ENCODE measurements at places on chromosomes 13 and 19.

- DNase-seq = no peak
Observed at GRCh38 chr13:112068540-112069060, 1.7 kb downstream of the SOX1 start.

GRCh38 chr13:46868091-46868490 lies 28.8 kb downstream of the HTR2A start:
- no peak for DNase-seq

- DNase-seq = no peak
Observed at GRCh38 chr13:84917252-84917878, 881.9 kb downstream of the SLITRK6 start.

DNA sequence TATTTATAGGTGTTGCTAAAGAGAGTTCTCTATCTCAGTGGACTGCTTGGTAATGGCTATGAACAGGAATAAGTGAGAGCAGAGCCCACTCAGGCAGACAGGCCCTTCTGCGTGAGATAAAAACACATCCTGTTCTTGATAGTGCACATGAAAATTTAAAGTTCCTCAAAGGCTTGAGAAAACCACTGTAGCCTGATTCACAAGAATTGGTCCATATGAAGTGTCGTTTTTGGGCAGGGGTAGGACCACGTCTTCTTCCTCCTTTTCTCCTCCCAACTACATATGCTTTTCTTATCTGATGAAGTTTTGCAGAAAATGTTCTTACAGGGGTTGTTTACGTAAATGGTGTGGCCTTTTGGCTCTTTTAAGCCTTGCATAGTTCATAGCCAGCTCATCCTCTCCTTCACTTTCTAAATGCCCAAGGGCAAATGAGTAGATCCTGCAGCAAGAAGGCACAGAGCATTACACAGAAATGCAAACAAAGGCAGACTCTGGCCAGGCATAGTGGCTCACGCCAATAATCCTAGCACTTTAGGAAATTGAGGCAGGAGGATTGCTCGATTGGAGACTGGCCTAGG lies 53.8 kb downstream of the RNF6 start:
- DNase-seq = no peak

DNA sequence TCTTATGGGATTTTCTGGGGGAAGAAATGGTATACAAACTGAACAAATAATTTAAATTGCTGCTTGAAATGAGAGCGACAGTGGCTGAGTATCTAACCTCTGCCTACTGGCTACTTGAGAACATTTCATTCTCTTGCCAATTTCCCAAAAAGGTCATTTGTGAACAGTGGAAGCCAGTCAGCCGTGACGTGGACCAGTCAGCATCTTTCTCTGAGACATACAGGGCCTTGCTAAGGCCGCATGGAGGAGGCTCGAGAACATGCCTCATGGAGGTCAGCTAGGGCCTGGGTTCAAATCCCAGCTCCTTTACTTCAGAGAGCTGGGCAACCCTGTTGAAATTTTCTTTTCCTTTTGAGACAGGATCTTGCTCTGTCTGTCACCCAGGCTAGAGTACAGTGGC lies 20.3 kb downstream of the ZC3H4 start:
- DNase-seq = no peak

DNA sequence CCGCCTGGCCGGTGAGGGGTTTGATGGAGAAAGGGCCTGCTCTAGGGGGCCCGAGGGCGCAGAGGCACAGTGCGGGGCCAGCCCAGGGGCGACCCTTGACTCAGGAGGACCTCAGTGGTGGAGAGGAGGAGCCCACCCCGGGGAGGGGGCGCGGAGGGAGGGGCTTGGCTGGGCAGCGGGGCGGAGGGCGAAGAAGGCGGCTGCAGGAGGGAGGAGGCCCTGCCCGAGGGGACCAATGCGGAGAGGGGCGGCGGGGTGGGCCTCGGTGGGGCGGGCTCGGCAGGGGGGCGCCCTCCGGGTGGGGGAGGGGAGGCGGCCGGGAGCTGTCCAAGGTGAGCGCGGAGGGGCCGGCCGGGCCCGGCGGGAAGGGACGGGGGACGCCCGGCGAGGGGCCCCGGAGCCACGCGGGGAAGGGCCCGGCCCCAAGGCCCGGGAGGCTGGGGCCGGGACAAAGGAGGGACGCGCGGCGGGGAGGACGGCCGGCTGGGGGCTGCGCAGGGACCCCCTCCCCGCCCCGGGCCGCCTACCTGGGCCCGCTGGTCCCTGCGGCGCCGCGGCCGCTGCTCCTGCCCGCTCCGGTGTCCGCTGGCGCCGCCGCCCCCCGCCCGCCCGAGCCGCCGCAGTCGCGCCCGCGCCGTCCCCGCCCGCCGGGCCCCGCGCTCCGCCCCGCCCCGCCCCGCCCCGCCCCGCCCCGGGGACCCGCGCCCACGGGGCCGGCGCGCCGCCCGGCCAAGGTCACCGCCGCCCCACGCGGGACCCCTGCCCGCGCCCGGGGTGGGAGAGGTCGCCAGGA lies at the start of gene DIRAS1:
Gene DIRAS1, minus strand, starts transcription at position 596 of the 793 bp plus-strand sequence. CDS start 3,566 bp downstream, outside the sequence.
- no peak for DNase-seq

DNA sequence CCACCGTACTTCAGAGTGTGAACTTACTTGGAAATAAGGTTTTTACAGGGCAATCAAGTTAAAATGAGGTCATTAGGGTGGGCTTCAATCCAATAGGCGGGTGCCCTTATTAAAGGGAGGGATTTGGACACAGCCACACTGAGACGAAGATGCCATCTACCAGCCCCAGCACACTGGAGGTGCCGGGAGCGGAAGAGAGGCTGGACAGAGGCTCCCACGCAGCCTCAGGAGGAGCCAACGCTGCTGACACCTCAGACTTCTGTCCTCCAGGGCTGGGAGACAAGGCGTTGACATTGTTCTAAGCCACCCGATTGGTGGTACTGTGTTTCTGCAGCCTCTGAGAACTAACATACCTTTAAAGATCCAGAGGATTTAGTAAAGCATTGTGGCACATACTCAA lies 12.6 kb upstream of the RAB20 start:
- DNase-seq = no peak

- no peak for DNase-seq
Observed at GRCh38 chr13:30720172-30720869, 15.0 kb upstream of the ALOX5AP start.

GRCh38 chr19:35332817-35333216 lies 3.8 kb downstream of the CD22 start:
- no peak for DNase-seq

DNA sequence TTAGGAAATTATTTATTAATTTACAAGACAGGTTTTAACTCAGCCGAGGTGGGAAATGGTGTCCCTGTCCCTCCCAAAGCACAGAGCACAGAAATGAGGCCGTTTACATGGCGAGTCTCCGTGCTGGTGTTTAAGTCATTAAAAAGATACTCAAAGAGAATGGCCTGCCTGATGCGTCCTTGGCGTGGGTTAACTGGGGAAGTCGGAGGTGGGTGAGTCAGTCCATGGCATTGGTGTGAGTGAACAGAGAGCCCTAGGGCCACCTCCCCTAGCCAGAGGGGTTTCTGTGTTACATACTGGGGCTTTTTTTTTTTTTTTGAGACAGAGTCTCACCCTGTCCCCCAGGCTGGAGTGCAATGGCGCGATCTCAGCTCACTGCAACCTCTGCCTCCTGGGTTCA lies 3.9 kb downstream of the FEM1A start:
- no peak for DNase-seq

- no peak for DNase-seq
Observed at GRCh38 chr19:43765109-43765876, 10.5 kb upstream of the SMG9 start.

GRCh38 chr13:43953370-43953769 lies 73.7 kb downstream of the LACC1 start:
- DNase-seq = no peak

DNA sequence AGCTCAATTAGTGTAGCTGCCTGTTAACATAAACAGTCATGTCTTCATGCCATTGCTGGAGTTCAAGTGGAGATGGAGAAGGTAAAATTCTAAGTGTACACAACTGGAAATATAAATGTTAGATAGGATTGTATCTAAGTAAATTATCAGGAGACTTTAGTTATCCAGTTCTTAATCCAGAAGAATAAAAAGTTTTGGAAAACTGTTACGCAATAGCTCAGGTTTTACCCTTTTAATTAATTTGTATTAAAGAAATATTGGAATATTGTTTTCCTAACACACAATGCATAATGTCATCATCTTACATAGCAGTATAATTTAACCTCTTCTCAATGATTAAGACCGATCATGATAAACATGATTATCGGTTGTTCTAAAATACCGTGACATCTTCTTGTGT lies 2.8 kb downstream of the SLC10A2 start:
- no peak for DNase-seq

DNA sequence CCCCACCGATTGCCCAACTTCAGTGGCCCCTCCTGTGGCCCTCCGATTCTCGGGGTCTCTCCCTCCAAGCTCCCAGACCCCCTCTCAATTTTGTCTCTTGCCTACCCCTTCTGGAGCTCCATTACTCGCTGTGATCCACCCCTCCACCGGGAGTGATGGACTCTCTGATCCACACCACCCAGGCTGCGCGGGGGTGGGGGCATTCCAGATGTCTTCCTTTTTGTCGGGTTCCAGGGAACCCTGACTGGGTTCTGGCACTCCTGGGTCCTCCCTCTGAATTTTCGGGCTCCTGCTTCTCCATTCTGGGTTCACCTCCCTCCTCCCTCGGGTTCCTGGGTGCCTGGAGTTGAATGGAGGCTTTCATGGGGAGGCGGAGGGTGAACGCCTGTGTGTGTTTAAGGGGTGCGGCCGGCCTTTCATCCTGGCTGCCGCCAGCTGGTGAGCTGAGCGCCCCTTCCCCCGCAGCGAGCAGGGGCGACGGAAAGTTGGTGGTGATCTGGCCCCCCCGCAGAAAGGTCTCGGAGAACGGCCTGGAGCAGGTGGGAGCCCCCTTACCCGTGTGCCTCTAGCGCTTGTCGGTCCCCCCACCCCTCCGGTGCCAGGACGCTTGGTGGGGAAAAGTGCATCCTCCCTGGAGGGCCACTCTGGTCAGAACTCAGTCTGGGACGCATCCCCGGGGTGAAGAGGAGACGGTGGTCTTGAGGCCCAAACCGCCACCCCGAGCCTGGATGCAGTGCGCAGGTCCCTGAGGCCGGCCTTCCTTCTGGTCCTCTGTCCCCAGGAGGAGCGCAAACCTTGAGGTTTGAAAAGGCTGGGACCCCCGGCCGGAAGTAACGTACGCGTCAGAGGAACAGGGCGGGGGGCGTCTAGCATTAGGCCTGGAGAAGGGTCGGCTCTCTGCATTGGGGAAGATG lies 1.6 kb downstream of the MISP3 start:
- DNase-seq = no peak

GRCh38 chr19:11347546-11348039 lies 1.3 kb downstream of the CCDC159 start:
- DNase-seq = no peak

GRCh38 chr13:71513411-71514033 lies 353.5 kb downstream of the DACH1 start:
- DNase-seq = no peak

- DNase-seq = no peak
Observed at GRCh38 chr19:4557971-4558941, 1.2 kb downstream of the SEMA6B start.

GRCh38 chr13:59954601-59955000 lies 209.1 kb downstream of the DIAPH3 start:
- DNase-seq = no peak

- no peak for DNase-seq
Observed at GRCh38 chr13:62003452-62003851, 587.8 kb upstream of the PCDH20 start.

- no peak for DNase-seq
Observed at GRCh38 chr13:40983725-40984667, 35.1 kb downstream of the ELF1 start.

DNA sequence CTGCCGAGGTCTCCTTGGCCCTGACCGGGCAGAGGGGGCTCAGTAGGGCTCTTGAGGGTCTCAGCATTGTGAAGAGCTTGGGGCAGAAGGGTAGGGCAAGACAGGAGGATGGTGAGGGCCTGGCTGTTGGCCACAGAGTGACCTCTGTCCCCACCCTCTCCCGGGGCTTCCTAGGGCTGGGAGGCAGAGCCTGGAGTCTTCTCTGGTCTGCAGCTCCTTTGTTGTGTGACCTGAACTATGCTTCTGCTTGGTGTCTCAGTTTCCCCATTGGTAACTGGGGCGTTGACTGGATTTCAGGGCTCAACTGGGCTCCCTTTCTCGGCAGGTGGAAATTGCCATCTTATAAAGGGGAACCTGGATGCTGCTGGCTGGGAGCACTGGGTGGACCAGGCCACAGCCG lies 30.1 kb upstream of the PEPD start:
- no peak for DNase-seq

DNA sequence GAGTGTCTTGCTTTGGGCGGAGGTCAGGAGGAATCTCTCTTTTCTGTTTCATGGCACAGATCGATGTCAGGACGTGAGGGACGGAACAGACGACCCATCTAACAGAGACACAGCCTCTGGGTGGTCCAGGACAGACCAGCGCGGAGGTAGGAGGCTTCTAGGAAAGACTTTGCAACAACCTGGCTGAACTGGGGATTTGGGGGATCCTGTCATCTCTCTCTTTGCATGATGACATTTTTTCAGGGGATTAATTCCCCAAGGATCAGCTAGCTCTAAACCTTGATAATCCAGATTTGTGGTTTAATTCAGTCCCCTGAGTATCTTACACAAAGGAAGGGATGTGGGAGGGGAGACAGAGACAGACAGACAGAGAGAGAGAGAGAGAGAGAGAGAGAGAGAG lies 14.4 kb downstream of the CABP5 start:
- no peak for DNase-seq

DNA sequence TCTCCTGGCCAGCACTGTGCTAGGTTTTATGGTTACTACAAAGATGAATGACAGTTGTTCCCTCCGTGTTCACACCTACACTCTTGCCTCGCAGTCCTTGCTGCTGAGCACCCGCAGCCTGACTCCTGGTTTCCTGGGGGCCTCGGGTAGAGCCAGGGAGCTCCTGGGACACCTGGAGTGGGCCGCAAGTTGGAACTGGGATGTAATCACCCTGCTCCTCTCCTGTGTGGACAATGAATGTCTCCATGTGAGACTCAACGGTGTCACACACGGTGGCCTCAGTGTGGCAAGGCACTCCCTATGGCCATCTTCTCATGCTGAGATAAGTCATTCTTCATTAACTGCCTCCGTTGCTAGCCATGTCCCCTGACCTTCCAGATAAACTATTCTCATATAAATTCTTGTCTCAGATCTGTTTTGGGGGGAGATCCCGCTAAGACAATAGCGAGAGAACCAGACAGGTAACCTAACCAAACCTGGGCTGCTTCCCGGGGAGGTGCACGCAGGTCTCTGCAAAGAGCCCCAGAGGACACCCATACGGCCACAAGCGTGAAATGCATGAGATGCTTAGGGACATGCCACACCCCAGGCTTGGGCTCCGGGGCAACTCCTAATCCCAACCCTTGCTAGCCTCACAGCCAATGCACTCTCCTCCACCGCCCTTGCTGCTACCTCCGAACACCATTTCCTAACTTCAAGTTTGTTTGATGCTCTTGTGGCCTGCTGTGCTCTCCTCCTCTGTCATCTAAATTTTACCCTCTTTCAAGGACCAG lies 87.2 kb upstream of the IRS2 start:
- no peak for DNase-seq

Data from activated naive CD4-positive, alpha-beta T cell (primary cell).